ENCODE measurements at places on chromosomes 12 and 14.

DNA sequence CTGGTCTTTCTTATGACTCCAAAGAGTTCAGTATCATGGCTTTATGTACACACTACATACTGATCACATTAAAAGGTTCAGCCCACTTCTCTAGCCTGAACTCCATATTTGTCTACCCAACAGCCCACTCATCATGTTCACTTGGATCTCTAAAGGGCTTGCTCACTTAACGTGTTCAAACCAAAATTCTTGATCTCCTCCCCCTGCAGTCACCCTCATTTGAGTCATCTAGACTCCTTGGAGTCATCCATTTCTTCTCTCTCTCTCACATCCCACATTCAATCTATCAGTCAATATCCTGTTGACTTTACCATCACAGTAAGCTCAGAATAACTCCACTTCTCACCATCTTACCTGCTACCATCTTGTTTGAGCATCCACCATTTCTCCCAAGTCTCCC lies 148.4 kb upstream of the ARID2 start:
- no peak for ATAC-seq

DNA sequence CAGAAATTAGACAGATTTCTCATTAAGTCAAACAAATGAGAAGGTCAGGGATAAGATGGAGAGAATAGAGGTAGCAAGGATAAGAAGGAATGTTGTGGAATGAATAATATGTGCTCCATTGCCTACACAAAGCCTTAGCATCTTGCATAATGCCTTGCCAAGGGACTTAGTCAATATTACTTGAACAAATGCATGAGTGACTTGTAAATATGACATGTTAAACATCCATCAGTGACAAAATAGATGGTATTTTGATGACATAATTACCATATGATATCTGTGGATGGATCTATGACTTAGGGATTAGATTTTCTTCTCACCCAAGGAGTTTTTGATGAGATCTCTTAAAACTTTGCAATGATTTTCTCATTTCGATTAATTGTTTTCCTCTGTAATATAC lies 194.1 kb upstream of the RASSF8 start:
- no peak for ATAC-seq

DNA sequence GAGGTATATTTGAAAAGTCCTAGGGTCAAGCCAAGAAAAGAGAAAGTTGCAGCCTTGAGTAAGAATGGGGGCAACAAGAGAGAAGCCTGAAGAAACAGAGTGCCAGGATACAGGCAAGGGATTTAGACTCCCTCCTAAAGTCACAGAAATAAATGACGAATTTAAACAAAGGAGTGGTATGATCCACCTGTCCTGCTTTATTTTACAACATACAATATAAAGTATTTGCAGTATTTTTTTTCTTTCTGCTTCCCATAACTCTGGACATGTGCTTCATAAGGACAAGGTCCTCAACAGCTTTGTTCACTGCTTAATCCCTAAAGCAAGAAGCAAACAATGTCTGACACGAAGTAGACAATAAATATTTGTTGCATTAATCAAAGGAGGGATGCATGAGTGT lies 57.4 kb downstream of the IFNG start:
- no peak for ATAC-seq

DNA sequence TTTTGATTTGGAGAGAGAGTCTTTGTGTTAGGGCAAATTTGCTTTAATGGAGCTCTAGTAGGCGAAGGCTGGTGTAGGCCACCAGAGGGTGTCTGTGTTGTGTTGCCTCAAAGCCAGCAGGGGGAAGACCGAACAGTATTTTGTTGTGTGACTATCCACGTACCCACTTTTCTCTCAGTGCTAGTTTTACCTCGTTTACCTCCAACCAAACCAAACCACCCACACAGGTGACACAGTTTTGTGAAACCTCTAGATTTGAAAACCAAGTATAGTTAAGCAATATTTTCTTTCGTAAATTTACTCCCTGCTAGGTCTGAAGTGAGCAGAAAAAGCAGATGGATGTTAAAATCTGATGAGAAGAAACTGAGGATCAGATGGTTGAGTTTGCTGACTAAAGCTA lies 36.3 kb upstream of the NPFF start:
- peak; percentile 85 for ATAC-seq

DNA sequence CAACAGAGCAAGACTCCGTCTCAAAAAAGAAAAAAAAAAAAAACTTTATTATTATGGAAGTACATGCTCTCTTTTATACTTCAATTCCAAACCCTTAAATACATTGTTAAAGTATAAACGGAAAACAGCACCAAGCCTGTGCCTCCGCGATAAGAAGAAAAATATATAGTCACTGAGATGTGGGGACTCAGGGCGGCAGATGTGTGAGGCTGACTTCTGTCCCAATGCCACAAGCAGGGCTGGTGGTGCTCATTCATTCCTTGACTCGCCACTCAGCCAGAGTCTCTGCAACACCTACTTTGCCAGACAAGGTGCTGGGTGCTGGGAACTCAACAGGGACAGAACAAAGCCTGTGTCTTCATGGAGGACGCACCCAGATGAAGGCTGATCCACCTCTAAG lies 13.8 kb downstream of the LGMN start:
- no peak for ATAC-seq

DNA sequence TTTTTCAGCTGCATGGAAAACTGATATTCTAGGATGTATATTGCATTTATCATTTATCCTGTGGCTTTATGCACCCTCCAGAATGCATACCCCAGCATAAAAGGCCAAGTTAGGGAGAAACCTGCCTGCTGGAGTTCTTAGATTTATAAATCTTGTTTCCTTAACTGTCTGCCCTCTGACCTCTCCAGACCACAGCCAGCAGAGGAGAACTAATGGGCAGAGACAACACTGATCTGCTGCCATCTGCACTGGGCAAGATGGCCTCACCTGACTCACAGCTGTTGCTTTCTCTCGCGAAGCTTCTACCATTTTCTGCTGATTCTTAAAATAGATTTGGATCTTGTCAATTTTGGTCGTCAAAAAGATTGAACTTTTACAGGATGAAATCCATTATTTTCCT lies 65.8 kb downstream of the PPP2R5C start:
- ATAC-seq, result no peak

GRCh38 chr12:8031872-8032241 lies 659 bp upstream of the FOXJ2 start:
- ATAC-seq, result no peak

DNA sequence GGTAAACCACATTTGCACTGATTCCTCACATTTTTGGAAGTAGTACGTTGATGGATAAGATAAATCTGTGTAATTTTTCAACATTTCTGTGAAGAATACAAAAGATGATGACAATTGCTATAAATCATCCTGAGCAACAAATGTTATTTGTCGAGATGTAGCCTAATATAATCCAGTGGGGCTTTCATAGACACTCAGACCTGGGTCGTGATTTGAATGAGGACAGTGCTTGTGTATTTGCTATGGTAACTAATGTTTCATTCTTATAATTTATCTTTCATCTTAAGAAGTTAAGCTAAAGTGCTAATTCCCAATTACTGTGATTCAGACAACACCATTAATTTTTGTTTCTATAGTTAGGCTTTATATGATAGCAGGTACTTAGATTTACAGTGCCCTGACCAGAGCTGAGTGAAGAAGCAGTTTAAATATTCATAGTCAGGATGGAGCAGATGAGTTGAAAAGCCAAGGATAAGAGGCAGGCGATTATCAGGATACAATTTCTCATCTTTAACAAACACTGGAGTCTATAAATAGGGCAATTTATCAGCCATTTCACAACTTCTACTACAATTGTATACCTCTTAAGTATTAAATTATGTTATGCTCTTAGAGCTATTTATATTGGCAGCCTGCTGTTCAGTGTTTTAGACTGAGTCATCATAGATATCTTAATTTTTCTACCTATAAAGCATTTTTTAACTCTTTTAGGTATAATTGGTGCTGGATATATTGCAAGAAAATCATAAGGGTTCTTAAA lies 359.9 kb downstream of the TRHDE start:
- ATAC-seq, result no peak

GRCh38 chr12:122423258-122424165 lies 1.0 kb upstream of the CLIP1 start:
- peak; percentile 25 for ATAC-seq

- ATAC-seq, result no peak
Measured at GRCh38 chr14:32559048-32559447, 229.9 kb downstream of the AKAP6 start.

DNA sequence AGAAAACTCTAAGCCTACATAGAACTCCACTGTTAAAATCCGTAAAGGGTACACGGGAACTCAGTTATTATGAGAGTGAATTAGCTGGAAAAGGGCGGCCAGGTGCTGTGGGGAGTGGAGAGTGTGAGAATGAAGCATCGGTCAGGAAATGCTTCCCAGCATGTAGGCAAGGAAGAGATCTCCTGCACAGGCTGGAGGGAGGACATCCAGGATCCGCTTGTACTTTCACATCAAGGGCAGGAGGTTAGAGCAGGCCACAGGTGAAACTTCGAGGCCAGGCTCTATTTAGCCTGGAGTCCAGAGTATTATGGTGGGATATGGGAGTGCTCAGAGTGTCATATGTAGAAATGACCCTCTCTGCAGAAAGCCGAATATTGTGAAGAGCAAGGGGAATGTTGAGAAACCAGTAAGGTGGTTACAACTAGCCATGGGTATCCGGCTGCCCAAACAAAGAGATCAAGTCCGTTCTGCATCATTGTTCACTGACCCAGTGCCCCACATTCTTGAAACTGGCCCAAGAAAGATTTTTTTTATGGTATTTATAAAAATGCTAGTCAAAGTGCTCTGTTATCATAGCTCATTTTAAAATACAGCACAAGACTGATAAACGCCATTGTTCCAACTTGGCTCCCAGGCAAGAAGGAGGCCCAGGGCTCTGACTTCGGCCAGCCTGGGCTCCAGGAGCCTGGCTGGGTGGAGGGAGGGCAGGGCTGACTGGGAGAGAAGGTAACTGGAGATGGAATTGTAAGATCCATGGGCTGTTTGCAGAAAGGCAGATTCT lies 79.4 kb upstream of the HIF1A start:
- ATAC-seq, result no peak

DNA sequence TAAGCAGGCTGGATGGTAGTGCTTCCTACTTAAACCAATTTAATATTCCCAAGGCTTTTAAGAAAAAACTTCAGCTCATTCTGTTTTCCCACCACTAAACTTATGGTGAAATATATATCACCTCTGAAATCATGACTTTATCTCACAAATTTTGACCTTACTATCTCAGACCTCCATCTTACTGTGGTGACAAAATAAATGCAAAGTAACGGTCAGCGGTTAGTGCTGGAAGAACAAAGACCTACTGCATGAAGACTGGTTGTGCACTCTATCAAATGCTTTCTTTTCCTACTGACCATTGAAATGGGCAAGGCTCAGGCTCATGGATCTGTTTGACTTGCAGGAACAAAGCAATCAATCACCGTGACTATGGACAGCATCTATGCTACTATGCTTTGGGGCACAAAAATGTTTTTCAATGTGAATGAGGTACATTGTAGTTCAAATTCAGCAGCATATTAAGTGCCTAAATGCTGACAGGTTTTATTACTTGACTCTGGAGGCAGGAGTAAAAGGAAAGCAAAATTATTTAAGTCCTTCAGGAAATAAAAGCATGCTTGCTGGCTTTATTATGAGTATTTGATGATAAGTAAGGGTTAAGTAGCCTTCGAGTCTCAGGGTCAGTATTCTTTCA lies 43.1 kb upstream of the GTF2A1 start:
- ATAC-seq, result no peak

GRCh38 chr12:25985316-25986175 lies 27.1 kb downstream of the RASSF8 start:
- ATAC-seq, result no peak

DNA sequence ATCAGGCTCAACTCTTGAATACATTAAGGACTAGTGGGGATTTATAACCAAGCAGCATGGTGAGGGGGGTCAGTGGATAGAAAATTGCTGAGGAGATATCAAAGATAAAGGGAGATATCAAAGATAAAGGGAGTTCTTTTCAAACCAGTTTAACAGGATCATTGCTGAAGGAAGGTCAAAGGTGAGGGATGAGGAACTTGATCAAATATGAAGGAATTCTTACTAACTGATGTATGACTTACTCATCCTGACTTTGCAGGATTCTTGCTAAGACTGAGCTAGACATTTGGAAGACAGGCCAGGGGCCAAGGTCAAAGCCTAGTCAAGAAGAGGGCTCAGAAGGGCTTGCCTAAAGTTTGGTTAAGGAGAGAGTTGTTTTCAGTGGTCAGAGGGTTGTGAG lies 4.8 kb downstream of the ABHD4 start:
- no peak for ATAC-seq

GRCh38 chr12:42585154-42585840 lies 4.2 kb downstream of the PRICKLE1 start:
- no peak for ATAC-seq

- ATAC-seq, result peak; percentile 76
Measured at GRCh38 chr14:50099335-50099734, 17.0 kb downstream of the VCPKMT start.

DNA sequence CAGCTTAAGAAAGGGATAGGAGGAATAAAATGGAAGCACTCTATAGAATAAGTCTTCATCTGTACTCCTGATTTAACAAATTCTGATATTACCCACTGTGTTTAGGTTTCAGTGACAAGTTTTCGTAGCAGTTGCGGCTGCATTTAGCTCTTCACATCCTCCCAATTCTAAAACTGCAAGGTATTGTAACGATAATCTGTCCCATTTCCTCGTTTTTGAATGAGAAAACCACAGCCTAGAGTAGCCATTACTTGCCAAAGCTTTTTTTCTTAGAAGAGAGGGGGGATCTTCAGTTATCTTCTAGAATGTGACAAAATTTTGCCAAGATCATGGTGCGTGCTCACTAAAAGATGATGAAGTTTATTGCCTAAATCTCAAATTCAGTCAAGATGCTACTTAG lies 155.8 kb downstream of the PDE3A start:
- no peak for ATAC-seq

GRCh38 chr12:24020397-24021163 lies 71.1 kb upstream of the SOX5 start:
- no peak for ATAC-seq

DNA sequence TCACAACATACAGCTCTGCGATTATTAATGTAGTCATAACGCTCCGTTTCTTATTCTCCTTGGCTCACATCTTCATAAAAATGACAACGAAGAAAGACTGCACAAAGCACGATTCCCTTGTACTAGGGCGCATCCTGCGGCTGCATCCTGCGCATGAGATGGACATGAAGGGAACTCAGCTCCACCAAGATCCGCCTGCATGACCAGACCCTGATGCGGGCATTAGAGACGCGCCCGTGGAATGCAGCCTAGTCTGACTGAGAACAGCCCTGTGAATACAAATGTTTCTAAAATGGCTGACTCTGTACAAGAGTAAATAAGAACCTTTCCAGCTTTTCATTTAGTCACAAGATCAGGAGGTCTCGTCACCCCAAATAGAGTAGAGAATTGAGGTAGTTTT lies 422.2 kb downstream of the NOVA1 start:
- no peak for ATAC-seq

Data from esophagus mucosa (tissue), 1 donor.